ENCODE measurements at places on chromosomes 5 and 9.

DNA sequence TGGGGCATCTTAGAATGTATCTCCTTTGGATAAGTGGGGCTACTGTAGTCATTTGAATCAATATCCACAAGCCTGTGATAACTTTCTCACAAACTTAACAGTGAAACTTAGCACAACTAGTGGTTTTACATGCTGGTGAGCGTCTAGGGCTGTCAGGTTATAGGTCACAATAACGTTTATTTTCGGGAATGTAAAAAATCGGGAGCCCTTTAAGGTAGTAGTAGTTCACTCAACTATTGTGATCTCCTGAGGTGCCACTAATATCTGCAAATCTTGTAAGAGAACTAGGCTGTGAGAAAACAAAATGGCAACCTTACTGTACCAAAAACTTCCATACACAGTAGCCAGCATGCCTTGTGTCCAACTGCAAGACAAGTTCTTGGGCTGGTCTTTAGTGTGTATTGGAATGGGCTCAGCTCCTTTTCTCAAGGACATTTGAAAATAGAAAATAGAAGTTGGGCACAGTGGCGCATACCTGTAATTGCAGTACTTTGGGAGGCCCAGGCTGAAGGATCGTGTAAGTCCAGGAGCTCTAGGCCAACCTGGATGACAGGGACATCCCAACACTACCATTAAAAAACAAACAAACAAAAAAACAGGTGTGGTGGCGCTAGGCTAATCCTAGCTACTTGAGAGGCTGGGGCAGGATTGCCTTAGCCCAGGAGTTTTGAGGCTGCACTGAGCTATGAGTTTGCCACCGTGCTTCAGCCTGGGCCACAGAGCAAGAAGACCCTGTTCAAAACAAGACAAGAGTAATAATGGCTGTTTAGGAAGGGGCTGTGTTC lies 5.2 kb upstream of the PKN3 start:
- no peak for DNase-seq

GRCh38 chr5:95035891-95036685 lies 248.8 kb downstream of the MCTP1 start:
- DNase-seq = no peak

- no peak for DNase-seq
Observed at GRCh38 chr9:74783408-74783807, 104.3 kb downstream of the TRPM6 start.

GRCh38 chr9:90114641-90115425 lies 510.0 kb downstream of the GADD45G start:
- DNase-seq = no peak

DNA sequence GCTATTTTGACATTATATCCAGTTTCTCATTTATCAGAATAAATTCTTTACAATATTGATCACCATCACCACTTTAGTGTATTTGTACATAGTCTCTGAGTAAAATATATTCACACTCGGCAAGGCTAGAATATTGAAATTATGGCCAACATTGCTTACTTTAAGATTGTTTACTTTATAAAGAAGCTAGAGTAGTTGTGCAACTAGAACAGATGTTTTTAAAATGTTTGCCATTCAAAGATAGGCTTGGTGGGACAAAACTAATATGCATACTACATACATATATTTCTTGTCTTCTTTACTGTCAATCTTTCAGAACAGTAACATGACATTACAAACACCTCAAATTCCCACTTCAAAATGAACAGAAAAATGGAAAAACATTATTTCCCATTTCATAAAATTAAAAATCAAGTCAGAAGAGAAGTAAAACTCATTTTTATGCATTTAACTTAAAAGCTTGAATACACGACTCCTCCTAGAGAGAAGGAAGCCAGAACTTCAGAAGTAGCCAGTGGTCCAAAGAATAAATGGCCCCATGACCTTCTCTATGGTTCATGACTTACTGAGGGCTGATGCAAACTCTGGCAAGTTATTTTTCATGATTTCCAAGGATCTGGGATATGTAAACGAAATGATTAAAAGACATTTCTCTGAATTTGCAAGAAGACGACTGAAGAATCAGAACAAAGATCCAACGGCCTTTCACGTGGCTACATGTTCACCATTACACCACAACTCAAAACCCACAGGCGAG lies 14.1 kb downstream of the MTX3 start:
- no peak for DNase-seq

DNA sequence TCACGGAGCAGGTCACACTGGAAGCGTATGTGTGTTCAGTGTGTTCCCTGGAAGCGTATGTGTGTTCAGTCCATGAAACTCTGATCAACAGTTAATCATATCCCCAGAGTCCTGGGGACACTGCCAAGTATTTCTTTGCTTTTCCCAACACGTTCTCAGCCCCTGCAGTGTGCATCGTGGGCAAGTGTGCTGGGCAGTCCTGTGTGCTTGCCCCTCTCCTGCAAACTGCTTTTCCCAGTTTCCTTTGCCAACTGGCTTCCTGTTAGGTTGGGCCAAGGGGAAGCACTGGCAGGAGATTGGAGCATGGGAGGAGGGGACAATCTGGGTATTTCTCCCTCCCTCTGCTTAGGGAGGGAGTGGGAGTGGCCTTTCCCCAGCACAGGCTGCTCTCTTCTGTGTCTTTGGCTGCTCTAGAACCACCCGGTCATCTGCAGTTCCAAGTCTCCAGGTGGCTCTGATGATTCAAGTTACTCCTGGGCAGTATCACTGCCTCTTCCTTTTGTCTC lies 36.8 kb upstream of the NEK6 start:
- DNase-seq = no peak

- DNase-seq = no peak
Observed at GRCh38 chr9:112971415-112971814, 40.6 kb downstream of the ZNF883 start.

DNA sequence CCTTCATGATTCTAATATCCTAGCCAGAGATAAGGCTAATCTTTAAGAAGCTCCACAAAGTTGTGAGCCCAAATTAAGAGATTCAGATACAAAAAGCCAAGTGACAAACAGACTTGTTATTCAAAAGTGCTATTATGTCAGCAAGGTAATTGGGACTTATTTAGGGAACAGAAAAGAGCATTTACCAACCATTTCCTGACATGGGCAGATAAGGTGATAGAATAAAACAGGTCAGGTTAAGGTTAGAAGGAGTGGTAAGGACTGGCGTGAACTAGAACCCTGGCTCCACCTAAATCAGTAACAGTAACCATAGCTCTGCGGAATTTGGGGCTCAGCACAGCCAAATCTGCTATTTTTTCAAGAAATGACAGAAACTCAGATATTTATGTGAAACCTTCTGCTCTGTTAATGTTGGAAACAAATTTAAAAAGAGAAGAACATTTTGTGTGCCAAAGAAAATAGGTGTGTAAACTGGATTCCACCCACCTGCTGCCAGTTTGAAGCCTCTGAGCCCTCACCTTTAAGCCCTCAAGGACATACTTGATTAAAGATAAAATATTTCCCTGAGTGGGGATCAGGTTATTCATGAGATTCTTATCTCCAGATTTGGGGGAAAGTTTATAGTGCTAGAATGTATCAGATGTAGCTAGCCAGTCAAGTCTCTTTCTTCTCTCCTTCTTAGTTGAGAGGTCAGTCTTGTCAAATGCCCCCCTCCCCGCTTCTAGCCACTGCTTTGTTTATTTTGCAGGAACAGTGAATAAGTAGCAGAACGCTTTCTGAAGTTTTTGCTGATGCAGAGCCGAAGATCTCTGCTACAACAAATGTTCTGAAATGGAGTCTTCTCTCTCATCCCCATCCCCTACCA lies 10.2 kb upstream of the ERMP1 start:
- no peak for DNase-seq

DNA sequence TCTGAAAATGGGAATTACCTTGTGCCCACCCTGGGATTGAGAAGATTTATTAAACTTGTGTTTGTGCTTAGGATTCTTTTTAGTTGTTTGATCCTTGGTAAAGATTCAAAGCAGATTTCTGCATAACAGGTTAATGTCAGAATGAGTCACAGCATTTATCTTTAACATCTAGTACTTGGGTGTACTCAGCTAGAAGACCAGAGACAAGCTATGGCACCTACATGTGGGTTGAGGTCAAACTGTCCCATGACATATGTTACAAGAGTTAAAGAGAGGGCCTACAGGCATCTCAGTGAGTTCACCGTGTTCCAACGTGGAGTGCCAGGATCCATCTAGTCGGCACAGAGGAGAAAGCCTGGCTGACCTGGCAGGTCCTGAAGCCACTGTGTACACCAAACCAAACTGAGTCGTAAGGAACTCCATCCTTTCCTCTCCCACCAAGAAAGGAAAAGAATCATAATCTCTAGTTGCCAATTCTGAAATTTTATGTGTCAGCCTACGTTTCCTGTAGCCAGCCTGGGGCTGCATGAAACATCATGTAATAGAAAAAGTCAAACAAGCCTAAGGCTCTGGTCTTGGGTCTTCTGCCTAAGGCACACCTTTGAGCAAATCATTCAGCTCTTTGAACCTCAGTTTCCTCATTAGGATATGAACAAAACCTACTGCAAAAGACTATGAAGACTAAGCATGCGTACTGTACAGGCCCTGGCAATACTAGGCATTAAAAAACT lies 73.7 kb downstream of the RCL1 start:
- no peak for DNase-seq

GRCh38 chr9:38313421-38313820 lies 79.1 kb upstream of the ALDH1B1 start:
- DNase-seq = no peak

- no peak for DNase-seq
Observed at GRCh38 chr5:151661968-151662732, 24.6 kb downstream of the SPARC start.

- no peak for DNase-seq
Observed at GRCh38 chr9:101453776-101454570, 18.4 kb upstream of the ALDOB start.

- DNase-seq = no peak
Observed at GRCh38 chr5:126094991-126095390, 328.2 kb upstream of the GRAMD2B start.

DNA sequence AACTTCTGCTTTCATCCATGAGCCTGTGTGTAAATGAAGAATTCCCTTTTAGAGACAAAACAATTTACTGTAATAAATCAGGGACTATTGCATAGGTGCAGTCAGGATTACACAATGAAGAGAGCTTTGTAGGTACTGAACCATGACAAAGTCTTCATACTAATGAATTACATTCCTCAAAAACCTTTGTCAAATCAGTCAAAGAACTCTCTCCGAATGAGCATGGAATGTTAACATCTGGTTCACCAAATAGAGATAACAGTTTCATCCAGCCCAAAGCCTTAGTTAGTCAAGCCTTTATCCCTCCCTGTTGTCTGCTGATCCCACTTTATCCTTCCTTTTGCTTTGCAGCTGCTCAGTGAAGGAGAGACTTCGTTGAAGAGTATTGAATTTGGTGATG lies 62.9 kb upstream of the DMRTA1 start:
- DNase-seq = no peak

GRCh38 chr5:128093368-128093767 lies 9.8 kb downstream of the SLC12A2 start:
- DNase-seq = no peak

- no peak for DNase-seq
Observed at GRCh38 chr5:145467446-145467845, 367.7 kb downstream of the PRELID2 start.

DNA sequence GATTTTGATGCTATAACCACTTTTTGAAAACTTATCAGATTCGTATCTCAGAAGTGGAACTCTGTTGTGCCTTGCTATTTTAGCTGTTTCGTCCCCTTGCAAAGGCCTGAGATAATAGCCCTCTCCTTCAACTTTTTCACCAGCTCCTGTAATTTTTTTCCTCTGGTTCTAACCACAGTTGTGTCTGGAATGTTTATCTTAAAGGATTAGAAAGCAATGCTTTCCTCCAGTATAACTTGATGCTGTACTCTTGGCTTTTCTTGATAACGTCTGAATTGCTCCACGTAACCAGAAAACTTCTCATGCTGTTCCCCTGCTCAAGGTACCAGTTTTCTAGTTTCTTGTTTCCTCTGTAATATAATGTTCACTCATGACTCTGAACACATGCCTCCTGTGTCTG lies 209.4 kb downstream of the DTWD2 start:
- no peak for DNase-seq

GRCh38 chr5:172768573-172769341 lies 2.2 kb downstream of the DUSP1 start:
- DNase-seq = peak; percentile 69

GRCh38 chr9:83472764-83473163 lies 65.4 kb downstream of the FRMD3 start:
- no peak for DNase-seq

All from Panc1 (cell line).